ENCODE measurements at places on chromosomes 3 and 15.

- H3K36me3 ChIP-seq, result no peaks in the 10 kb centered on the region
- H3K27me3 ChIP-seq, result no peaks in the 10 kb centered on the region
- no peak overlapping the region for H3K4me3 ChIP-seq
- no peaks in the 10 kb centered on the region for H3K4me1 ChIP-seq
- peak; percentile 30 for DNase-seq
Measured at GRCh38 chr3:99645277-99646106, 7.1 kb downstream of the COL8A1 start.

GRCh38 chr3:64108784-64109317 is 85.6 kb upstream of the PSMD6 start:
- DNase-seq, result no peak
- H3K4me1 ChIP-seq, result peaks cover 11% of the 10 kb centered on the region
- no peaks in the 10 kb centered on the region for H3K36me3 ChIP-seq
- H3K4me3 ChIP-seq, result no peak overlapping the region
- no peak overlapping the region for H3K27ac ChIP-seq
- no peaks in the 10 kb centered on the region for H3K27me3 ChIP-seq

GRCh38 chr15:66408675-66409282 is 22.1 kb downstream of the MAP2K1 start:
- H3K36me3 ChIP-seq, result no peaks in the 10 kb centered on the region
- H3K4me3 ChIP-seq, result no peak overlapping the region
- no peak overlapping the region for H3K27ac ChIP-seq
- H3K4me1 ChIP-seq, result peaks cover 8% of the 10 kb centered on the region

DNA sequence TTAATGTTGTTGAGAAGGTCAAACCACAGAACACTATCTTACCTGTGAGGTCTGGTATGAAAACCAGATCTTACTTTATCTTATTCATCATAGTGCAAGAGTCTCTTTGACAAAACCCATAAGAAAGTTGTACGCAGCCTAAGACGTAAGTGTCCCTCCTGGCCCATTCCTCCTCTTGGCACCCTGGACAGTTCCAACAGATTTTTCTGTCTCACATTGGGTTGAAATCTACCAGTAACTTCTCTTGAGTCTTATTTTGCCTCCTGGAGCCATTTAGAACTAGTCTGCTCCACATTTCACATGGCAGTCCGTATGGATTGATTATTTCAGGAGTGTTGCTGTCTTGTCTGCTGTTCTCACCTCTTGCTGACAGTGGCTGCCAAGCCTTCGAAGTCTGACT is 498.4 kb downstream of the PDCD6IP start:
- H3K27me3 ChIP-seq, result no peaks in the 10 kb centered on the region
- no peak overlapping the region for H3K27ac ChIP-seq
- H3K4me1 ChIP-seq, result peaks cover 14% of the 10 kb centered on the region
- H3K4me3 ChIP-seq, result no peak overlapping the region
- H3K36me3 ChIP-seq, result no peaks in the 10 kb centered on the region

- DNase-seq, result no peak
- no peak overlapping the region for H3K27ac ChIP-seq
- no peak overlapping the region for H3K4me3 ChIP-seq
- H3K36me3 ChIP-seq, result no peaks in the 10 kb centered on the region
- H3K4me1 ChIP-seq, result no peaks in the 10 kb centered on the region
Measured at GRCh38 chr3:183210341-183210740, 42.7 kb upstream of the B3GNT5 start.

- H3K27ac ChIP-seq, result no peak overlapping the region
- no peak overlapping the region for H3K4me3 ChIP-seq
- no peak for DNase-seq
Measured at GRCh38 chr15:69000091-69000490, 14.4 kb upstream of the NOX5 start.

GRCh38 chr3:94429517-94429916 is 366.7 kb downstream of the NSUN3 start:
- no peak overlapping the region for H3K4me3 ChIP-seq
- H3K4me1 ChIP-seq, result no peaks in the 10 kb centered on the region
- H3K36me3 ChIP-seq, result no peaks in the 10 kb centered on the region
- no peak for DNase-seq

DNA sequence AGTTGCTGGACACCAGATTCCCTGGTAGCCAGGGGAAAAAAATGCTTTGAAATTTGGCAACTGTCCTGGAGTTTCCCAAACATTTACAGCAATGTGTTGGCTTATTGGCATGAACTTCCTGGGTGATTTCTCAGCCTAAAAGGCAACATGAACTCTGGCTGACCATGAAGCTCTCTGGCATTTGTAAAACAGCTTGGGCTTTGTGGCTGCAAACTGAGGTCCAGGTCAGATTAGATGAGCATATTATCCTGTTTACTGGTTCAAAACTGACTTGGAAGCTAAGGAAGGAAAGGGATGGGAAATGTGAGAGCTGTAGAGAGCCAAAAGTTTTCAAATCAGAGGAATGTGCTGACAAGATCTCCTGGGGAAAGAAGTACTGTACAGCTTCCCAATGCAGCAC is 139.0 kb downstream of the P3H2 start:
- no peak overlapping the region for H3K4me3 ChIP-seq
- H3K36me3 ChIP-seq, result no peaks in the 10 kb centered on the region
- no peak overlapping the region for H3K27ac ChIP-seq
- H3K27me3 ChIP-seq, result no peaks in the 10 kb centered on the region

DNA sequence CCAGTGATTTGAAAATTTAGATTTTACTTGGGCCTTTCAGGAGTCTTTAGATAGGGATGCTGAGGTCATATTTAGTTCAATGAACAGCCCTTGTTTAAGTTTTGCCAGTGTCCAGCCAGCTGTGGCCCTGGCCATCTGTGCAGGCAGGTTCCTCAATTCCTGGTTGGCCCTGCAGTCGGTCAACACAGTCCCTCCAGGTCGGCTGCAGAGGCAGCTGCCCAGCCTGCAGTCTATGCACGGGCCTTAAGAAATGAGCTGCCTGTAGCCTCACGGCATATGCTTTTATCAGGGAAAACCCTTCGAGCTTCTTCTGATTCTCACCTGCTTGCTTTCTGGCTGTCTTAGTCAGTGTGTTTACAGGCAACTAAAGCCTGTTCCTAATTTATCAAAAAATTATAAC is 199.2 kb upstream of the TPM1 start:
- no peaks in the 10 kb centered on the region for H3K4me1 ChIP-seq
- H3K4me3 ChIP-seq, result no peak overlapping the region
- no peak overlapping the region for H3K27ac ChIP-seq
- no peaks in the 10 kb centered on the region for H3K27me3 ChIP-seq
- H3K36me3 ChIP-seq, result no peaks in the 10 kb centered on the region

DNA sequence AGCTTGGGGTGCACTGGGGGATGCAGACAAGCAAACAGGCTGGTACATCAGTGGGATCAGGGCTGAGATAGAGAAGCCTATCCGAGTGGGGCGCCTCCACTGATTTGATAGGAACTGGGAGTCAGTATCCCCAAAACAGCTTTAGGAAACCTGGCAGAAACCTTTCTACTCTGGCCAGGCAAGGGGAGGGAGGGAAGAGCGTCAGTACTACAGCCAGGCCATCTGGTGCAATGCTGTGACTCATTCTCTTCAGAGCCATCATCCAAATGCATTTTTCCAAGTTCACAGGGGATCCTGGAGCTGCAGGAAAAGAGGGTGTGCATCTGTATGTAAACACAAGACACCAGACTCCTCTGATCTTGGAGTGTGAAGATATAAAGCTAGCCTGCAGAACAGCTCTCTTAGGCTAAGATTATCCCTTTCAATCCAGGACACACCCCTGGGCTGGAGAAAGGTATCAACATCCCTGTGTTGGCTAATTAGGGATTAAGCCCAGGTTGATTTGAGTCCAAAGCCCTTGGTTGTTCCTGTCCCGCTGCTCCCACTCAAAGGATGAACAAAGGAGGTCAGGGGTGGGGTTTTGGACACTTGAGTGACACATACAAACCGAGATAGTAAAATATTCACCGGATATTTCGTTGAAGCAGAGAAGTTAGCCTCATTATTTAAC is 9.3 kb downstream of the GALNT15 start:
- no peak overlapping the region for H3K27ac ChIP-seq
- no peaks in the 10 kb centered on the region for H3K27me3 ChIP-seq
- H3K36me3 ChIP-seq, result no peaks in the 10 kb centered on the region
- DNase-seq, result no peak

DNA sequence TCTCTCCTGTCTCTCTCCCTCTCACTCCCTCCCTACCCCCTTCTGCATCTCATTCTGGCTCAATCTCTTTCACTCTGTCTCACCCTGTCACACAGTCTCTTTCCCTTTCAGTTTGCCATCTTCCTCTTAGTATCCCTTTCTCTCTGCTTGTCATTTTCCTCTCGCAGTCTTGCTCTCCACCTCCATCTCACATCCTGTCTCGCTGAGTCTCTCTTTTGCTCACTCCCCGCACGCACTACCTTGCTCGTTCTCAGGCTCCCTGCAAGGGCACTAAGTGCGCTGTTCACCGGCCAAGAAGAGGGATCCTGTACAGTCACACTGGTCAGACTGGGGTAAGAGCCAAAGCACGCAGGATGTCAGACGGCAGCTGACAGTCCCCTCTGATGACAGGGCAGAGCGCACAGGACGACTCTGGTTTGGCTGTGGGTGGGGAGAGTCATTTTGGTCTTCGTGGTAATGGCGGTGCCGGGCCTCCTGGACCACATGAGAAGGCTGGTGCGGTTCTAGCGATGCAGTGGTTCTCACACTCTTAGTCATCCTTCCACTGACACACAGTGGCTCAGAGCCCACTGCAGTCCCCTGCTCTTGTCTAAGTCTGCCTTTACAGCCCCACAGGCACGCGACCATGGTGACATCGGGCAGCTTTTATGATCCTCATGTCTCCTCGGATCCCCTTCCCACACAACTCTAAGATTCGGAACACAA is 356.8 kb downstream of the FOXP1 start:
- H3K27ac ChIP-seq, result no peak overlapping the region
- H3K36me3 ChIP-seq, result no peaks in the 10 kb centered on the region
- no peaks in the 10 kb centered on the region for H3K27me3 ChIP-seq
- H3K4me3 ChIP-seq, result no peak overlapping the region
- no peaks in the 10 kb centered on the region for H3K4me1 ChIP-seq

DNA sequence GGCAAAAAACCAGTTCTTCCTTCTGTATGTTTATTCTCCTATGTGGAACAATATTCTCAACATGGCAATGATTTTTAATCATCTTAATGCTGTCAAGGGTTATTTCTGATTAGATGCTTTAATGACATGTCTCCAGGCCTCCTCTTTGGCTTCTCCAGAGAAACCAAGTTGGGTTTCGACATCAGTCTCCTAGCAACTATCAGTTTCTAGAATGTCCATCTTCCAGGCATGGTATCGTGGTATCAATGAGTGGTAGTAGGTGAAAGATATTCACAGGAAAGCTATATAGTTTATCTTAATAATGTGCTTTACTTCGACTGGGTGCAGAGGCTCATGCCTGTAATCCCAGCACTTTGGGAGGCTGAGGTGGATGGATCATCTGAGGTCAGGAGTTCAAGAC is 128.5 kb downstream of the C3orf70 start:
- H3K27ac ChIP-seq, result no peak overlapping the region
- no peaks in the 10 kb centered on the region for H3K4me1 ChIP-seq
- no peaks in the 10 kb centered on the region for H3K27me3 ChIP-seq
- H3K4me3 ChIP-seq, result no peak overlapping the region
- H3K36me3 ChIP-seq, result no peaks in the 10 kb centered on the region

DNA sequence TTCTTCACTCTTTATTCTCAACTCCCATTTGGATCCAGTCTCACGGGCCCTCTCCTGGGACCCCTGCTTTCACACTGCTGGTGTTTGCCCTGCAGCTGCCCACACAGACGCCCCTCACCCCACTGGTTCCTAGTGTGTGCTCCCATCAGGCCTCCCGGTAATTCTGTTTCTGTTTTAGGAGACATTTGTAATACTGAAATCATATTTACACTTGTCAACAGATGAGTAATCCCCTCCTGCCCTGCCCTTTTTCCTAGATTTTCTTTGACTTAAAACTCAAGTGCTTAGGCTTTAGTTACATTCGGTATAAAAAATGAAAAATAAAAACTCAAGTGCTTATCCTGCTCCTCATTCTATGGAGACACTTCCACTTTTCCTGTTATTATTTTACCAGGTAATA is 18.4 kb upstream of the ABTB1 start:
- H3K27me3 ChIP-seq, result no peaks in the 10 kb centered on the region
- peaks cover 6% of the 10 kb centered on the region for H3K4me1 ChIP-seq
- no peak overlapping the region for H3K27ac ChIP-seq
- no peak overlapping the region for H3K4me3 ChIP-seq
- DNase-seq, result no peak

DNA sequence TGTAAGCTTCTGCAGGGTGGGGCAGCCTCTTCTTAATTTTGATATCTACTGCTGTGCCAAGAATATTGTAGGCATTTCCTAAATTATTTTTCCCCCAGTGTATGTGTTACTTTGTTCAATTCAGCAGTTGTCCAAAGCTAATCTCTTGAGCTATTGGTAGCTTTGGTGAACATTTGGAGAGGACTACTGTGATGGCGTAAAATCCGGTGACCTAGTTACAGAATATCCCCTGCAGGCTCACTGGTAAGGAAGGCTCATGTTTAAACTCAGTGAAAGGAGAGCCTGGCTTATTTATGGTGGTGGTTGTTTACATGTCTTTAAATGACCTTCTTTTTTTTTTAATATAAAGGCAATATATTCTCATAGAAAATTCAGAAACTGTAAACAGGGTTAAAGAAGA is 105.6 kb downstream of the LPP start:
- H3K36me3 ChIP-seq, result no peaks in the 10 kb centered on the region
- peaks cover 6% of the 10 kb centered on the region for H3K4me1 ChIP-seq
- no peak overlapping the region for H3K27ac ChIP-seq
- DNase-seq, result no peak

DNA sequence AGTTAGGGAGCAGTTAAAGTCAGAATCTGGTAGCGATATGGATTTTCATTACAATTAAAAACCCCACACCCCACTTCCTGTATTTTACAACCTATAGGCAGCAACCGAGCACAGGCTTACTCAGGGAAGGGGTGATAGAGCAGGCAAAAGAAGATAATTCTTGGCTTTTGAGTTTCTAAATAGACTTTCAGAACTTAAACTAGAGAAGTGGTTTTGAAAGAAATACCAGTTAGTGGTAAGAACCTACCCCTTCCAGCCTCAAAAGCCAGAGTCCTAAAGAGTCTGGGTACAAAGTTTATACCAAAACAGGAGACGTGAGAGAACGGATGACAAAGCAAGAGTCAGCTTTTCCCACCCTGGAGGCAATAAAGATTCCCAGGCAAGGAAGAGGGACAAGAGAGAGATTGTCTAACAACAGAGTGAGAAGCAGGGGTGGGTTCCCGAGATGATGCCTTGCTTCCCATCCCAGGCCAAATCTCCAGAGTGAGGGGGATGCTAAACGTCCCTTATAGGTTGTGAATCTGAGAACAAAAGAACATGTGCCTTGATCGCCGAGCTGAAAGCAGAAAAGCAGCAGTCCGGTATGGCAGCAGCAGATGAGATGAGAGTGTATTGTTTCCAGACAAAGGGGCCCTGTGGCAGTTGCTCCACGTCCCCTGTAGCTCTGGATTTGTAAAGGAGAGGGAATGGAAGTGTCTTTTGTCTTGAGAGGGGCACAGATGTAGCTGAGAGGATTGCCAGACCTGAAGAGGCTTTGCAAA is 36.8 kb downstream of the KLHL6 start:
- no peak for DNase-seq
- H3K36me3 ChIP-seq, result no peaks in the 10 kb centered on the region
- H3K4me1 ChIP-seq, result no peaks in the 10 kb centered on the region
- no peak overlapping the region for H3K4me3 ChIP-seq
- no peaks in the 10 kb centered on the region for H3K27me3 ChIP-seq

GRCh38 chr15:28208583-28208982 is 109.5 kb upstream of the OCA2 start:
- no peak overlapping the region for H3K4me3 ChIP-seq
- H3K36me3 ChIP-seq, result no peaks in the 10 kb centered on the region
- no peak overlapping the region for H3K27ac ChIP-seq

All from testis (tissue), 5 donors.